Hematopoietic multipotent progenitor cell treated with erythropoietin and hydrocortisone succinate and interleukin-3 and kit ligand, for 15 days (in vitro differentiated cells): ENCODE measurements at places on chromosomes 6 and 20.
A peak's percentile ranks its signal among the peaks of the same experiment; 100 is the strongest.

GRCh38 chr20:17403461-17403860, 127.7 kb downstream of the BFSP1 start:
- no peak for DNase-seq

DNA sequence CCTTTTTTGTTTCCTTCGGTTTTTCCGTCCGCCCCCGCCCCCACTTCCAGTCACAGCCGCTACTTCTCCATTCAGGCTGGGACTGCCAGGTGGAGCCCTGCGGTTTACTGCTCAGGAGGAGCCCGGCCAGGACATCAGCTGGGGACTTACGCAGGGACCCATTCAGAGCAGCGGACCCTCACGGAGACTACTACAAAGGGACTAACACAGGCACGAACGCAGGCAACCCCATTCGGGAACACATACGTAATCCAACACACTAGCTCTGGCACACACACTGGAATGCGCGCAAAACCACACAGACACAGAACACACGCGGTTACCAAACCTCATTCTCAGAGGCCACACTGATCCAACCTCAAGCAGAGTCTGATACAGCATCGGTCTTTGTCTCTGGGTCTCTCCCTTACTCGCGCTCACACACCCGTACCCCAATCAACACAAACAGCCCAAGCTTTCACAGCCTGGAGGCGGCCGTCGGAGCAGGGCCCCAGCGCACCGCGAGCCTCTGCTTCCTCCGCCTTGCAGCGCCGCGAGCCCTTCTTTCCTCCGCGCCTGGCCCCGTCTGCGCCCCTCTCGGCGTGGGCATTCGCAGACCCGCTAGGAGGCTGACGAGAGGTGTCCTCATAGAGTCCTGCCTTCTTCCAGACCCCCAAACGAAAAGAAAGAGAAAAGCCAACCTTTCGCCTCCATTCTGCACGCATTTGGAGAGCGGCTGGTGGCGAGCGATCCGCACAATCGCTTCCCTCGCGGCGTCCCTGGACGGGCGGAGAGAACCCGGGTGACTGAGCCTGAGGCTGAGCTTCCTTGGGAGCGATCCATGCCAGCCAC, 1.1 kb upstream of the SLC32A1 start:
- no peak for DNase-seq

GRCh38 chr6:35496841-35497570, at the start of gene TEAD3:
TEAD3 (minus strand) TSS chr6:35497079.
- peak; percentile 22 for DNase-seq

DNA sequence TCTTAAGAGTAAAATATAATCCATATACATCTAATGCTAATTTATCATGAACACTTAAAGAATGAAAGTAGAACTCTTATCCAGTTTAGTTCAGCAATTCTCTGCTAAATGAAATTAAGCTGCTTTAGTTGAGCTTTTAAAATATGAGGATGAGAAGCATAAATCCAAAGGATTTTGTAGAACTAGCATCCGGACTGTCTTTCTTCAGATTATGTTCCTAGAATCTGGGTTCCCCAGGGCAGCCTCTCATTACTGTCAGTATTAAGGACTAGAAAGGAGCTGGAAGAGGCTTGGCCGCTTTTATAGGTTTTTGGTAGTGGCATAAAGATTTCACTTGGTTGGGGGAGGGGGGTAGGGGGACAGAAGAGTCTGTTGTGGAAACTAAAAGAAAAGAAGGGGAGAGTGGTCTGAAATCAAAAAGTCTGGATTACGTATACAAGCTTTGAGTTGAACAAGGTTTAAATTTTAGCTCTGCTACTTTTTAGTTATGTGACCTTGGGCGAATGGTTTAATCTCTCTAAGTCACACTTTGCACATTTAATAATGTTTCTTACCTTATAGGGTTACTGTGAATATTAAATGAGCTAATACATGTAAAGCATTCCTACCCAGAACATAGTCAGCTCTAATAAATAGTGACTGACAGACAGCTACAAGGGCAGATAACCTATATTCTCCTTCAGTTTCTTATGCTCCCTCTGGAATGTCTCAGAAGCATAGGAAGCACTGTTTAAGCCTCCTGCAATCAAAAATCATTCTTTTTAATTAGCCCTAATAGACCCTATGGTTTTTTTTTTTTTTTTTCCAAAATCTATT, 3.7 kb downstream of the SGK1 start:
- DNase-seq = no peak

DNA sequence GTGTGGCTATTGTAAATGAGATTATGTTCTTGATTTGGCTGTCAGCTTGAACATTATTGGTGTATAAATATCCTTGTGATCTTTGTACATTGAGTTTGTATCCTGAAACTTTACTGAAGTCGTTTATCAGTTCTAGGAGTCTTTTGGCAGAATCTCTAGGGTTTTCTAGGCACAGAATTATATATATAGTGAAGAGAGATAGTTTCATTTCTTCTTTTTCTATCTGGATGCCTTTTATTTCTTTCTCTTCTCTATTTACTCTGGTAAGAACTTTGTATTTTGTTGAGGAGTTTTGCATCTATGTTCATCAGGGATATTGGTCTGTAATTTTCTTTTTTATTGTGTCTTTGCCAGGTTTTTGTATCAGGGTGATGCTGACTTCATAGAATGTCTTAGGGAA, 589.2 kb upstream of the MAN1A1 start:
- DNase-seq = no peak

- no peak for DNase-seq
Observed at GRCh38 chr6:56995347-56995902, 40.5 kb downstream of the BEND6 start.

DNA sequence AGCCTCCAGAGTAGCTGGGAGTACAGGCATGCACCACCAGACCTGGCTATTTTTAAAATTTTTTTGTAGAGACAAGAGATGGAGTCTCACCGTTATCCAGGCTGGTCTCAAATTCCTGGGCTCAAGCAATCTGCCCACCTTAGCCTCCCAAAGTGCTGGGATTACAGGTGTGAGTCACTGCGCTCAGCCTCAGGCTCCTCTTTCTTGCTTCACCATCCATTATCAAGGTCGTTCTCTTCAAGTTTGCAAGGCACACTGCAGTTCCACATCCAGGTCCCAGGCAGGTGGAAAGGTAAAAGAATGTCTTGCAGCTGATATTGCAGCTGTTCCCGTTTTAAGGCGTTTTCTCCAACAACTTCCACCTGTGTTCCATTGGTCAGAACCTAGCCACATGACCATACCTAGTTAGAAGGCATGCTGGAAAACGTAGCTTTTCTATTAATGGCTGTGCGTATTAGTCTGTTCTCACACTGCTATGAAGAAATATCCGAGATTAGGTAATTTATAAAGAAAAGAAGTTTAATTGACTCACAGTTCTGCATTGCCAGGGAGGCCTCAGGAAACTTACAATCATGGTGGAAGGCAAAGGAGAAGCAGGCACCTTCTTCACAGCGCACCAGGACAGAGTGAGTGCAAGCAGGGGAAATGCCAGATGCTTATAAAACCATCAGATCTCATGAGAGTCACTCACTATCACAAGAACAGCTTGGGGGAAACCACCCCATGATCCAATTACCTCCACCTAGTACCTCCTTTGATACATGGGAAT, 51.7 kb downstream of the PCNA start:
- no peak for DNase-seq

DNA sequence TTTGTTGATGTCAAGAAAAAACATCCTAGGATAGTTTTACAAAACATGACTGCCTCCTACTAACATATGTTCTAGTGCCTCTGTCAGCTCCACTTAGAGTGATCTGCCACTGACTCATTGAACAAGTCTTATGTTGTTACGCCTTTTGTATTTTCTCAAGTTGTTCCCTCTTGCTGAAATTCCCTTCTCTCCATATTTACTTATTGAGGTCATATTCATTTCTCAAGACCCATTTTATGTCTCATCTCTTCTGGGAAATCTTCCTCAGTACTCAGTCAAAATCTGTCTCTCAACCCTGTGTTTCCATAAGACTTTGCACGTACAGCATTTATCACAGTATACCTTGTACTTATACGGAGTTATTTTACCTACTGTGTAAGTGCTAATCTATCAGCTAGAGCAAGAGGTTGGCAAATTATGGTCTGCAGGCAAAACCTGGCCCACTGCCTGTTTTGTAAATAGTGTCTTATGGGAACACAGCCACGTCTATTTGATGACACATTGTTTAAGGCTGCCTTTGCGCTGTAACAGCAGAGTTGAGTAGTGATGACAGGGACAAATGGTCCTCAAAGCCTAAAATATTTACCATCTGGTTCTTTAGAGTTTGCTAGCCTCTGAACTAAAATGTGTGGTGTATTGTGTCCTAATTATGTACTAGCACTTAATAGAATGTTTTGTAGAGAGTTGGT, 83.4 kb downstream of the ADGRB3 start:
- DNase-seq = no peak

DNA sequence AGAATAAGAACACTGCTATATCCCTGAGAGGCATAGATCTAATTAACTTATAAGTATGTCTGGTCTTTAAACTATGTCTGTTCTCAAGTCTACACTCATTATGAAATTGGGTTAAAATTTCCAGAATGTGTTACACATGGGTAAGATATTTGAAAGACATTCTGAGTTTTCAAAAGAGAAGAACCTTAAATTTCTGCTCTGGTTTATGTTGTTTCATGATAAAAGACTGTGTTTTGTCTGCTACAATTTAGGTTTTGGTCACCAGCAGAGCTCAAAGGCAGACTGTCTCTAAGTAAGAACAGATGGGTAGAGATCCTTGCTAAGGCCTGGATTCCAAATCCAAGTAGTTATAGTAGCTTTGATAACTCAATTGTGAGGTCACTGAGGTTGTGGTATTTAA, 6.0 kb downstream of the STMND1 start:
- no peak for DNase-seq

DNA sequence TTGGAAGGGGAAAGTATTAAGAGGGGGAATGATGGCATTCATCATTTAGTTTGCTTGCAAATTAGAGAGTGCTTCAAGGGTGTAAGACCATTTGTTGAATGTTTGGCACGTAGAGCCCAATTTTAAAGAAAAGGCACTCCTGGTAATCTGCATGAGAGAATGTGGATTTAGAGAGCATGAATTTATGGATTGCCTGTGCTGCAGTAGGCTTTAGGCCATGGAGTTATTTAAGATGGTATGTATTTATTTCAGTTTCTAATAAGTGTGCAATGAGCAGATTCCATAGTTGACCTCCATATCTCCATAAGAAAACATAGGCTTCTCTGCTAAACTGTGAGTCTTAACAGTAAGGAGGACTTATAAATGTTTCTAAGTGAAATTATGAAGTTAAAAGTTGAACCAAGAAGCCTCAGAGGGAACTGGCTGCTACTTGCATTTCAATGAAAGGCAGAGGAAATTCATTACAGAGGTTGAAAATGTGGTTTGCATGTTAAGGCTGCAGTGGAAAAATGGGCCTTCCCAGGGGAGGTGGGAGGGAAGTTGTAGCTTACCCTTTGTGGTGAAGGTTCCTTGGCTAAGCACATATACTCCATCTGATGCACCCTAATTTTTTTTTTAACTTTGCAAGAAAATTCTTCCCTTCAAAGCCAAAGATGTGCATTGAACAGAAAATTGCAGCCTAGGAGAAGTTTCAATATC, 134.2 kb downstream of the CARMIL1 start:
- no peak for DNase-seq

DNA sequence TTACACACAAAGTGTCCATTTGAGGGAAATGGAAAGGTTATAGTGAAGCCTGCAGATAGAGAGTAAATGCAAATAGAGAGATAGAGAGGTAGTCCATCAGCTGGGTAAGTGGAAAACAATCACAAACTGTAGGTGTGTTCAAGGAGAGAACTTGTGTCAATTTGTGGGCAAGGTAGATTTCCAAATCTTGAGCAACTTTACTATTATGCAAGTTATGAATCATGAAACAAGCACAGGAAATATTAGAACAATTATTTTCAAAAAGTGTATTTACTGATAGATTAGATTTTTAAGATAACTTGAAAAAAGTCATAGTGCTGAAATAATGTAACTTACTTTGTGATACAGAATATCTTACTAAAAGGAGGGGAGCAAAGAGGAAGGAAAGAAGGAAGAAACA, 792.9 kb downstream of the EYS start:
- DNase-seq = no peak

DNA sequence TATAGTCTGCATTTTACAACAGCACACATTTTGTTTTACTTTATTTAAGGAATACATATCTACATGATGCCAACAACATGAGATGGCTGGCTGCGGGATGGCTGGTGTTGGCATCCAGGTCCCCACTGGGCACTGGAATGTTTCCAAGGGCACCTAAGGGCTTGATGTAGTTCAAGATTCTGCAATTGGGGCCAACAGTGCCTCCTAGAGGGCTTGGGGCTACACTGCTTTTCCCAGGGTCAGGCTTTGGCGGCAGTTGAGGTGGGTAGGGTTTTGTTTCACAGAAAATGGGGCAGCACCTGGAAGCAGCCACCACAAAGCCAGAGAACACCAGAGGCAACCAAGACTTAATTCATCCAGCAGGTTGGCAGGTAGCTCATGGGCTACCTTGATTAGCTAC, 202.2 kb upstream of the PRND start:
- no peak for DNase-seq

- no peak for DNase-seq
Observed at GRCh38 chr6:29628419-29629281, 4.3 kb downstream of the GABBR1 start.

DNA sequence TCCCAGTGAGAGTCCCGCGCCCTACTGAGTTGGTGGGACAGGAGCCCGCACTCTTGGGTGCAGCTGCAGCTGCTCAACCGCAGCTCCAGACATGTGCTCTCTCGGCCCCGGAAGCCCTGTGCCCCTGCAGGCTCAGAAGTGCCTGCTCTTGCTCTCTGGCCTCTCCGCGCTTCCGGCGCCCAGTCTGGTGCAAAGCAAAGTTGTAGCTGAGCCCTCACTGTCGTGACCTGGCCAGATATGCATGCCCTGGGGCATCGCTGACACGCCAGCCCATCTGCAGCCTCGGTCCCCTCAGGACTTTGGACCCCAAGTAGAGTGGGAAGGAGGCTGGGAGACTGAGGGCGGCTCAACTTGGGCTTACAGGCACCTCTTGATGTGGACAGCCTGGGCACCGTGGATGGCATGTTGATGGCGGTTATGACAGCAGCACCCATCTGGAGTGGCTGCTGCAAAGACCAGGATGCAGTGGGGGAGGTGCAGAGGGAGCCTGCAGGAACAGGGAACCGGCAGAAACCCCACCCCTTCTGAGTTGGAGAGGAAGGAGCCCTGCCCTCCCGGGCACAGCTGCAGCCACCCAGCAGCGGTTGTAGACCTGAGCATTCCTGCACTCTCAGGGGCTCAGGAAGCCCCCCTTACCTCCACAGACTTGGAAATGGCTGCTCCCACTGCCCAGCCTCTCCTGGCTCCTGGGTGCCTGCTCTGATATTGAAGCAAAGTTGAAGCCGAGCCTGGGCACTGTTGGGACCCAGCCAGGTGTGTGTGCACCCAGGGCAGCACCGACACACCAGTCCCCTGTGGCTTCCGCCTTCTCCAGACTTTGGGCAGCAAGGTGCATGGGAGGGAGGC, 462.6 kb downstream of the TBC1D32 start:
- DNase-seq = no peak

GRCh38 chr6:92534109-92534508, 885.2 kb downstream of the EPHA7 start:
- no peak for DNase-seq

- no peak for DNase-seq
Observed at GRCh38 chr6:5697508-5697907, 309.2 kb downstream of the NRN1 start.

DNA sequence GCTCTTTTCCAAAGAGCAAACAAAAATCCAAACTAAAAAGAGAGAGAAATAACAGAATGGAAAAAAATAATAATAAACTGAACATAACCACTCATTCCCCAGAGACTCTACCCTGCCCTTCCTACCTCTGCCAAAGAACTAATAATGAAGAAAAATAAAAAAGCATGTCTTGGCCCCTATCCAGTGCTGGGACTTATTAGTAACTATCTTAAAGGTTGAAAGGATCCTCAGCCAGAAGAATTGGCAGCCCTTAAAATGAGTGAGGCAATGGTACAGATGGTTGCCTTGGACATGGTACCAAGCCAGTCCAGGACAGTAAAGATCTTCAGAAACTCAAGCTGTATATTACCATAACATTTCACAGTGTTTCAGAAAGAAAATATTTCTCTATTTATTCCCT, 279.3 kb downstream of the HACE1 start:
- no peak for DNase-seq
